AG08396 (cell line): ENCODE measurements at places on chromosomes 4 and X.

DNA sequence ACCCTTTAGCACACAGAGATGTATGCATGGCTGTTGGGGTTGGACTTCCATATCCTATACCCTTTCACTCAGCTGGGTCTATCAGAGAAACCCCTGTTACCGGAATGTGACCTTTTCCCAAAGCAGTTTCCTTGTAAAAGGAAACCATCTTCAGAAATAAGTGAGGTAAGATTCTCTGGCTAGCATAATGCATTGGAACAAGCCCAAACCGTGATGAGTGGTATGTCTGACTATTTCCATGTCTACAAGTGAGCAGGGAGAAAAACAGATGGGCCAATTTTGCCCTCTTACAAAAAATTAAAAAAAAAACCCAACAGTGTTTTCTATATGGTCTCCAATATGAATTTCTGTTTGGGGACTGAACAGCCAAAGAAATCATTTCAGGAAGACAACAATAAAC lies 283.9 kb downstream of the SMARCA1 start:
- no peak for DNase-seq

DNA sequence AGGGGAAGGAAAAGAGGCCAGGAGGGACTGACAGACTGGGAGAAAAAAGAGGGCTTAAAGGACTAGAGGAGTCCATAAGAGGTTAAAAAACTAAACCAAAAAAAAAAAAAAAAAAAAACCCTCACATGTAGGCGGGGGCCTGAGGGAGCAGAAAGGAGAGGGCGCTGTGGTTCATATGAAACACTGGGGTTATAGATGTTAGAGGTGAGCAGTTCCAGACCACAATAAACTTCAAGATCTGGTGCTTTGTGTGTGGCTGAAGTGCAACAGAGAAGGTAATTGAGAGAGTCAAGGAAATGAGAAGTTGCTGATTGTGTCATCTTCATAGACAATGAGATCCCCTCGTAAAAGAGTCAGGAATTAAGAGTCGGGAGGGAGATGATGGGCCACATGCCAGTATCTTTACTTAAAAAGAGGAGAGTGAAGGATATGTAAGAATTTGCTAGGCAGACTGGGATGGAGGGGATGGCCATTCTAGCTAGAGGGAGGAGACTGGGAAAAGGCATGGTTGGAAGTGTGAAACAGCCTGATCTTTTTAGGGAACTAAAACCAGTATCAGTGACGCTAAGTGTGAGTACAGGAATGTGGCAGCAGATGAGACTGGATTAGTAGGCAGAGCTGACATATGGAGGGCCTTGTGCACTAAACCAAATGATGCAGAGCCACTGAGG lies 18.4 kb upstream of the OGT start:
- no peak for DNase-seq

DNA sequence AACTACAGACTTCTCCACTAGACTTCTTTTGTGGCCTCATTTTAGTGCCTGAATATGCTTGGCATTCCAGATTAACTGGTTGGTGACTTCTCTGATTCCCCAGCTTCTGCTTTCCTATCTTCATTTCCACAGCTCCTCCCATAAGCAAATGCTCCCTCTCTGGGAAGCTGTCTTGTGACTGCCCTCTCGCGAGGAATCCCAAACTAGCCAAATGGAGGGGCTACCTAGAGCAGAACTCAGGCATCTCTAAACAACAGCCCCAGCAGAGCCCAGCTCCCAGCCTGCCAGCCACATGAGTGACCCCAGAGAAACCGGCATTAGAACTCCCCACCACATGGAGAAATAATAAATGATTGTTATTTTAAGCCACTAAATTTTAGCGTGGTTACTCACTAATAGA lies 7.6 kb upstream of the VEGFD start:
- no peak for DNase-seq

GRCh38 chrX:102138064-102138463 lies 4.2 kb downstream of the TCEAL6 start:
- no peak for DNase-seq

DNA sequence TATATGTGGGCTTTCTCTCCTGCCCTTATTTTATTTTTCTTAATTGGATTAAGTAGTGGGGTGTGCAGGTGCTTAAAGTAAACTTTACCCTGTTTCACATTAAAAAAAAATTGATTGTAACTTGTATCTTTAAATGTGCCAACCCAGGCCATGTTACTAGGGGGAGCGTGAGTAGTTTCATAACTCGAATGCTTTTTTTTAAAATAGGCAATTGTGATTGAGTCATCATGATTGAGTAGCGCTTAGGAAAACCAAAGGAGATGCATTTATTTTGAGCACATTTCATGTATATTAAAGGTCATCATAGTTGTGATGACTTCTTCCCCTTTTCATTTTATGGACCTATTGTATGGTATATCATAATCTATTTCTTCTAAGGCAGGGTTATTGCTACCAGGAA lies 32.2 kb downstream of the GPAT3 start:
- no peak for DNase-seq

DNA sequence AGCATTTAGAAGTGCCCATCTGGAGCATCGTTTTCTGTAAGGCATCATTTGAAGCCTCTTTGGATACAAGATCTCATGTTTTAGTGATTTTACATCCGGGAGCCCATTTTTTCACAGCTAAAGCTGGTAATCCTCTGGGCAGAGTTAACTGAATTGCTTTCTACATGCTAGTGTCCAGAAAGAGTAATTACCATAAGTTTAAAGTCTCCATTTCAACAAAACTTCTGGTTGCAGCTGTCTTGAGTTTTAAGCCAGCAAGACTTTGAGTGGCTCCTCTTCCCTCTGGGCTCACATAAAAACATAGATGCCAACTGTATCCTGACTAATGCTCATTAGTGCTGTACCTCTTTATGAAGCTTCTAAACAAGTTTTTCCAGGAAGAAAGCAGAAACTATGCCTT lies 65.4 kb downstream of the GPRIN3 start:
- DNase-seq: no peak

DNA sequence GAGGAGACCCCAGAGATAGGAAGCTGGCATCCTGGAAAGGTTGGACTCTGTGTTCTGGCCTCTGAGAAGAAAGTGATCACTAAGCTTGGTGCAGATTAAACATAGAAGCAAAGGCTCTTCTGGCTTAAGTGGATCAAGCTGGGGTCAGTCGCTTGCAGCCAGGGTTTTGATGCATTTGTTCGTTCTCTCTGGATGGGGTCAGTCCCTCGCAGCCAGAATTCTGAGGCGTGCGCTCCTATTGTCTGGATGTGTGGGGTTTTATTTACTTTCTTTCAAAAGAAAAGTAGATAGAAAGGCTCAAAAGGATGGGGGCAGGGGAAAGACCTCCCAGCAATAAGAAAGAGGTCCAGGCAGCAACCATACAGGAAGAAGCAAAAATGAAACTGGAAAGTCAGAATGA lies 152.6 kb downstream of the DHRSX start:
- DNase-seq: no peak
